ENCODE measurements at places on chromosomes 16 and 17. TPM values are rescaled to one million over a fixed set of nuclear protein-coding genes. Genes with fewer than 3 reads are reported as not detected.
A peak's percentile ranks its signal among the peaks of the same experiment; 100 is the strongest.

DNA sequence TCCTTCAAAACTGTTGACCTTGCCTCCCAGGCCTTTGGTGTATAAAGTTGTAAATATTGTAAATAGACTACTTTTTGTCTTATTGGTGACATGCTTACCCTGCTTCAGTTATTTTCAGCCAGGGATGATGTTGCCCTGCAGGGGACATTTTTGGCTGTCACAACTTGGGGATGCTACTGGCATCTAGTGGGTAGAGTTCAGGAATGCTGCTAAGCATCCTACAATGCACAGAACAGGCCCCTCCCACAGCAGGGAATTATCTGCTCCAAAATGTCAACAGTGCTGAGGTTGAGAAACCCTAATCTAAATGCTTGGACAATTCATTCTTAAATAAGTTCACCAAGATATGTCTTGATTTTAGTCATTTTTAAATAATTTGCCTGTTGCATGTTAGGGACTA lies 459.8 kb downstream of the PMP22 start:
- H3K4me1 ChIP-seq = no peaks in the 10 kb centered on the region
- no peak overlapping the region for H3K4me3 ChIP-seq
- H3K27ac ChIP-seq = no peak overlapping the region

- no peaks in the 10 kb centered on the region for H3K36me3 ChIP-seq
- H3K4me1 ChIP-seq = no peaks in the 10 kb centered on the region
- peaks cover 6% of the 10 kb centered on the region for H3K27me3 ChIP-seq
- no peak within 1 kb of the TSS for H3K4me3 ChIP-seq
These were observed at the start of gene PABPN1L for GRCh38 chr16:88866151-88866920. Gene PABPN1L, minus strand, starts transcription at chr16:88866660. Its CDS starts 54 bp downstream, at chr16:88866606.

DNA sequence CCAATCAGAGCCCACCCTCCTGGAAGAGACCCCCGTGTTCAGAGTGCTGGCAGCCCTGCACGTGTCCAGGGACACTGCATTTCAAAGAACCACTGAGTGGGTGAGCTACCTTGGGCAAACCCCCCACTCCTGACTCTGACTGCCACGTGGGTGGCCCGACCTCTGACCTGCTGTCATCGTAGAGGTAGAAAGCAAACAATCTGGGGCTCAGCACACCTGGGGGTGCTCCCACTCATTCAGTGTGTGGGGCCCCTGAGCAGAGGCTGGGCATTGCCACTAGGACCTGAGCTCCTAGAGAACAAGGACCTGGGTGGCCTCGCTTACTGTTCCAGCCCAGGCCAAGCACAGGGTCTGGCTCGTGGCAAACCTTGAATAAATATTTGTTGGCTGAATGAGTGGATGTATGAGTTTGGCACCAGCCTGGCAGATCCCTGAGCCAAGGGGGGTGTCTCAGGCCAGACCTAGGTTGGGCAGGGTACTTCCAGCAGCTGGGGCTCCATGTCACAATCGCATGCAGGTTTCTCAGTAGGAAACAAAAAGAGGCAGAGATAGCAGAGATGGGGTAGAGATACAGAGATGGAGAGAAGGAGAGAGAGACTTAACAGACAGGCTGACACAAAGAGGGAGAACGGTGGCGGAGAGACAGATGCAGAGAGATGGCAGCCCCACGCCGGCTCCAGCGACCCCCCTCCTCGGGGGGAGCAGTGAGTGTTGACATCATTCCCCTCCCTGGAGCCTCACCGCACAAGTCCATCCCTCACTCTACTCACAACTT lies 5.4 kb upstream of the DRC7 start:
- no peaks in the 10 kb centered on the region for H3K27me3 ChIP-seq
- peak overlapping the region; percentile 59 for H3K4me3 ChIP-seq
- peak overlapping the region; percentile 82 for H3K27ac ChIP-seq
- peaks cover 31% of the 10 kb centered on the region for H3K4me1 ChIP-seq

GRCh38 chr16:56889206-56889605 lies 24.2 kb downstream of the SLC12A3 start:
- H3K36me3 ChIP-seq = no peaks in the 10 kb centered on the region
- no peak overlapping the region for H3K27ac ChIP-seq
- no peak overlapping the region for H3K4me3 ChIP-seq
- H3K27me3 ChIP-seq = no peaks in the 10 kb centered on the region
- no peak for DNase-seq

- H3K27ac ChIP-seq = no peak overlapping the region
- H3K4me3 ChIP-seq = no peak overlapping the region
- H3K36me3 ChIP-seq = peaks cover 3% of the 10 kb centered on the region
- no peaks in the 10 kb centered on the region for H3K27me3 ChIP-seq
- no peaks in the 10 kb centered on the region for H3K4me1 ChIP-seq
These were observed 10.0 kb upstream of the ACSM1 start for GRCh38 chr16:20707461-20707860.

- no peaks in the 10 kb centered on the region for H3K27me3 ChIP-seq
- no peaks in the 10 kb centered on the region for H3K36me3 ChIP-seq
- H3K4me1 ChIP-seq = no peaks in the 10 kb centered on the region
- DNase-seq = no peak
- H3K4me3 ChIP-seq = no peak overlapping the region
These were observed 55.9 kb downstream of the MYO18A start for GRCh38 chr17:29124135-29124924.

- no peaks in the 10 kb centered on the region for H3K36me3 ChIP-seq
- peak overlapping the region; percentile 83 for H3K4me3 ChIP-seq
- peaks cover 68% of the 10 kb centered on the region for H3K4me1 ChIP-seq
- peak overlapping the region; percentile 96 for H3K27ac ChIP-seq
These were observed 34.0 kb downstream of the PGS1 start for GRCh38 chr17:78412403-78412802.

DNA sequence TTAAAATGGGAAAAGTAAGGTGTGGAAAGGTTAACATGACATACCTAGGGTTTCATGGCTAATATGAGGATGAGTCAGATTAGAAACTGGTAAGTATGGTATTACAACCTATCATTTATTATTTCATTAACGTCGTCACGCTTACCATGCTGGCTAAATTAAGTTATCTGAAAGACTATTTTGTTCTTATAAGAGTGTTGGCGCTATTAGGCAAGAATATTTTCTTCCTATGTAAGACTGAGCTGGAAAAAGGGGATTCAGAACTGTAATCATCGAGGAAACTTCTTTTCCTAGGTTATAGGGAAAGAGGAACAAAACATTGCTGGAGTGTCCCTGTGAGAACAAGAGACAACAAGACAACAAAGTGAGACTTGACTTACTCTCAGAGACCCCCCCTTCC lies 440.8 kb downstream of the KCNJ2 start:
- no peaks in the 10 kb centered on the region for H3K36me3 ChIP-seq
- no peak for DNase-seq
- no peak overlapping the region for H3K27ac ChIP-seq
- H3K27me3 ChIP-seq = no peaks in the 10 kb centered on the region
- H3K4me3 ChIP-seq = no peak overlapping the region

GRCh38 chr17:56751145-56751738 lies 82.5 kb downstream of the C17orf67 start:
- DNase-seq = no peak
- peaks cover 30% of the 10 kb centered on the region for H3K27me3 ChIP-seq

GRCh38 chr16:1137604-1138003 lies 15.3 kb upstream of the CACNA1H start:
- H3K27me3 ChIP-seq = no peaks in the 10 kb centered on the region
- DNase-seq = no peak
- H3K4me1 ChIP-seq = no peaks in the 10 kb centered on the region
- H3K36me3 ChIP-seq = no peaks in the 10 kb centered on the region

DNA sequence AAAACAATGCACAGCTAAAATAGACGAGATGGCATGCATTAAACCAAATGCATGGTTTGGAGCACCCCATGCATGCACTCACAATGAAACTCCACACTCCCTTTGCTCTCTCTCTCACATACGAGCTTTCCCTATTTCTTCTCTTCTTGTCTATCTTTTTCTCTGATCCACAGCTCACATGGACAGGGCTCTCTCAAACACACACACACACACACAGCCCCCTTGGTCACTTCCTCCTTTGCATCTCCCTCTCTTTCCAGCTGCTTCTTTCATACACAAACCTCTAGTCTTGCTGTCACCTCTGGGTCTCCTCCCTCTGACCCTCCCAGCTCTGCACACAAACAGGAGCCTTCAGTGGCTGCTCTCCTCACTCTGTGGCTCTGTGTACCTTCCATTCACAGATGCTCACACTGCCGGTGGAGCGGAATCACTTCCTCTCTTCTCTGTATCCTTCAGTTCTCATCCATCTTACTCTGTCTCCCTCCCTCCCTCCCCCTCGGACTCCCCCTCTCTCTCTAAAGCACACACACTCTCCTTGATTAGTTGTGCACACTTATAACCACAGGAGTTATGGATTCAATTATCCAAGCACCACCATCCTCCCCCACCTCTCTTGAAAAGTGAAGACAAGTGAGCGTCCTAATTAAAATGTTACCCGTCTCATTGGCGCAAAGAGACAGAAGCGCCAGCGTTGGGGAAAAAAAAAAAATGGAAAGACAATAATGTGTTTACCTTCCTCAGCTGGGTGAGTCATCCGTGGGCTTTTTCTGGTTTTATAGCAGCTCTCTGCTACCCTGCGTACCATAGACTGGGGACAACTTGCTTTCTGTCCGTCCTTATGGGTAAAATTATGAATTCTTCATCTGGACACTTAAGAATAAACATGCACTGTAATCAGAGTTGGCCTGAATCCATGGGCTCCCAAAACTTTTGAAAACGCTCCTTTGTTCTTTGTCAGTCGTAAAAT lies 90.8 kb downstream of the SHISA6 start:
- H3K4me1 ChIP-seq = no peaks in the 10 kb centered on the region
- H3K4me3 ChIP-seq = no peak overlapping the region
- H3K27me3 ChIP-seq = peaks cover 4% of the 10 kb centered on the region
- no peak overlapping the region for H3K27ac ChIP-seq
- no peak for DNase-seq

- peaks cover 21% of the 10 kb centered on the region for H3K4me1 ChIP-seq
These were observed 3.7 kb downstream of the ARHGAP27 start for GRCh38 chr17:45428931-45429338.

GRCh38 chr17:4818276-4818675 lies 11.3 kb downstream of the PLD2 start:
- H3K4me1 ChIP-seq = peaks cover 6% of the 10 kb centered on the region
- H3K27me3 ChIP-seq = no peaks in the 10 kb centered on the region
- H3K4me3 ChIP-seq = no peak overlapping the region
- peak; percentile 46 for DNase-seq
- H3K27ac ChIP-seq = no peak overlapping the region

GRCh38 chr17:80805032-80805751 lies 186.4 kb upstream of the CHMP6 start:
- peak; percentile 50 for DNase-seq
- H3K27ac ChIP-seq = no peak overlapping the region
- H3K4me3 ChIP-seq = no peak overlapping the region
- no peaks in the 10 kb centered on the region for H3K27me3 ChIP-seq
- H3K36me3 ChIP-seq = peaks cover 19% of the 10 kb centered on the region

DNA sequence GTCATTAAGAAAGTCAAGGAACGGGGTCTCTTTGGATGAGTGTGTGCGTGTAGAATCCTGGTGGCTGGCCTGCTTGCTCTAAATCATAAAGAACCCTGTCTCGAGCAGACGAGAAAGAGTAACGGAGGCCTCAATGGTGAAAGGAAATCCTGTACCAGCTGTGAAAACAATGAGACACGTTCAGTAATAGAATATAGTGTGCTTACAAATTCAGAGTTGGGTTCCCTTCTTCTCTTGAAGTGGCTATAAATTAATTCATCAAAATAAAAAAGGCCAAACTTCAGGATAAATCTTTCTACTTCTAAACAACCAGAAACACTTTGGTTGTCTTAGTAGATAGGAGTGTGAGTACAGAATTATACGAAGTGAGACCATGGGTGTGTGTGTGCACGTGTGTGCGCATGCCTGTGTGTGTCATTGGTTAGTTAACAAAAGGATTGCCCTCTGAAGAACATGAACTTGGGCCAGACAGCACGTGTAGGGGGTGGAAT lies 48.5 kb downstream of the WWOX start:
- no peak for DNase-seq
- no peaks in the 10 kb centered on the region for H3K27me3 ChIP-seq
- no peaks in the 10 kb centered on the region for H3K36me3 ChIP-seq
- no peak overlapping the region for H3K27ac ChIP-seq

TP53TG3F gene
- not detected for total RNA-seq

NCOR1 gene
- total RNA-seq = 146 TPM

C16orf86 gene
- total RNA-seq = 1.9 TPM

MYH3 gene
- 4.2 TPM for total RNA-seq

SECTM1 gene
- 0.56 TPM for total RNA-seq
